ENCODE measurements at places on chromosomes 16 and 17.

DNA sequence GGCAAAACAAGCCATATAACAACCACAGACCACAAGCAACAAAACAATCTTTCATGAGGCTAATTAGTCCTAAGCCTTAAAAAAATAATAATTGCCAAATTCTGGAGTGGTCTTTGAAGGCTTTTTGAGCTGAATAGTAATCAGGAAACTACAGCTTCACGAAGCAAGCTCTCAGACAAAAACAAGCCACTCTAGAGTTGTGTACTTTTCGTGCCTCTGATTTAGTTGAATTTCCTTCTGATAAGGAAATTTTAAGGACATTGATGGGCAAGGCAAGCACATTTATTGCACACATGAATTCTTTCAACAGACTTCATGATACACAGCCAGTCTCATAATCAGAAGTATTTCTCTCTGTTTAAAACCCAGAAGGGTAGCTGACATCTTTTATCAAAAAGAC lies 130.8 kb upstream of the IRX3 start:
- no peak for DNase-seq

DNA sequence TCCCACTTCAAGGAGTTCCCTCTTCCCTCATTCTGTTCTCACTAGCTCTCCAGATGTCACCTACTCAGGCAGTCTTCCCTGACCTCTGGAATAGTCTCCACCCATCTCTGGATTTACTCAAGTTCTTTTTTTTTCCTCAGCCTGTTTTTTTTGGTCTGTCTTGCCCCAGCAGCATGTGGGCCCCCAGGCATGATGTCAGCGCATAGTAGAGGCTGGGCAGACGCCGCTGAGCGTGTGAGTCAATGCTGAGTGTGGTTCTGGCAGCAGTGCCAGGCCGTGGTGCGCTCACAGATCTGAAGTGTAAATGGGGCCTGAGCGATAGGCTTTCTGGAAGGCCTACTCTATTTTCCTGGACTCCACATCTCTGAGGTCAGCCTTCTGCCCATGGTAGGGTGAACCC lies 2.7 kb upstream of the KCNJ18 start:
- DNase-seq = no peak

- no peak for DNase-seq
Observed at GRCh38 chr16:6709736-6710135, 622.9 kb upstream of the RBFOX1 start.

GRCh38 chr17:72560303-72561247 lies 439.8 kb downstream of the SOX9 start:
- DNase-seq = no peak

DNA sequence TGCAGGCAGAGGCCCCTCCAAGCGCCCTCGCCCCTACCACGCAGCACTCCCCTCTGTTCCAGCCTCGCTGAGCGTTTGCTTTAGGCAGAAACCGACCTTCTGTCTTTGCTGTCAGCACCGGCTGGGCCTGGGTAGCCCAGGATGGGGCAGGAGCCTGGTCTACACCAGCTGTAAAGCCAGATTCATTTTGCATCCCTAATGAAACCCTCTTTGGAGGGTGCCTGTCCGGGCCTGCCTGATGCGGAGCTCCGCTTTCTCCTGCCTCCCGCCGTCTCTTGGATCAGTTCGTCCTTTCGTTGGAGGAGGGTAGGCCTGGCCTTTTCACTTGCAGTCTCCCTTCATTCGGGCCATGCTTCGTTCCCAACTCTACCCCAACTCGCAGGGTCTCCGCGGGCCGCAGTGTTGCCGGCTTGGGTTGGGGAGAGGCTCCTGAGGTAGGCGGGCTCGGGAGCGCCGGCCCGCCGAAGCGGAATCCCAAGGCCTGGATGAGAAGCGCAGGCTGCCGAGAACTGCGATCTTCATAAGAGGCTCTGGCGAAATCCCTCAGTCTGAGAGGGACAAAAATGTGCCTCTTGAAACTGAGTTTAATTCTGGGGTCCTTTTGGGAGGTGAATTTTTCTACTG lies 4.8 kb upstream of the HOXB8 start:
- no peak for DNase-seq

GRCh38 chr17:55278173-55278961 lies 13.6 kb downstream of the HLF start:
- DNase-seq = no peak

DNA sequence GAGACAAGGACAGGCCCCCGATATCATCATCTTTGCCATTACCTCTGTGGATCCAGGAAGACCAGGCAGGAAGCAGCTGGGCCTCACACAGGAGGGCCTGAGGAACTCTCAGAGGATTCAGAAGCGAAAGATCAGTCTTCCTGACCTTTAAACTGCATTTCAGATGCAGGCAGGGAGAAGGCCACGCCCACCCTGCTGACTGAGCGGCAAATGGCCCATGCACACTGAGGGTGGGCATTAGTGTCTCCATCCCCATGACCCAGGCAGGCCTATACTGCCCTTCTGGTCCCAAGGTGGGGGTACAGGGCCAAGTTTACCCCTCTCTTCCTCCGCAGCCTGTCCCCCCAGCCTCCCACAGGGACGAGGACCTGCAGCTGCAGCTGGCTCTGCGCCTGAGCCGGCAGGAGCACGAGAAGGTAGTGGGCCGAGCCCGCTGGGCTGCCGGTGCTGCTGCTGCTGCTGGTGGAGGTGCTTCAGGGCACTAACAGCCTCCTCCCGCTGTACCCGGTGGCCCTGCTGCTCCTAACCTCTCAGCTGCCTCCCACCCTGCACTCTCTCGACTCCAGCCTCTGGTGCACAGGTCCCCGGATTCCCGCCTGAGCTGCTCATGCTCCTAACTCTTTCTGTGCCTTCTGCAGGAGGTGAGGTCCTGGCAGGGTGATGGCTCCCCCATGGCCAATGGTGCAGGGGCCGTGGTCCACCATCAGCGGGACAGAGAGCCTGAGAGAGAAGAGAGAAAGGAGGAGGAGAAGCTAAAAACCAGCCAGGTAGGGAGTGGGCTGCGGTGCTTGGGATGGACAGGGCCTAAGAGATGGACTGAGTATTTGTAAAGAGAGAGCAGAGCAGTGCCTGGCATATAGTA lies 6.2 kb downstream of the EPN3 start:
- DNase-seq = no peak

DNA sequence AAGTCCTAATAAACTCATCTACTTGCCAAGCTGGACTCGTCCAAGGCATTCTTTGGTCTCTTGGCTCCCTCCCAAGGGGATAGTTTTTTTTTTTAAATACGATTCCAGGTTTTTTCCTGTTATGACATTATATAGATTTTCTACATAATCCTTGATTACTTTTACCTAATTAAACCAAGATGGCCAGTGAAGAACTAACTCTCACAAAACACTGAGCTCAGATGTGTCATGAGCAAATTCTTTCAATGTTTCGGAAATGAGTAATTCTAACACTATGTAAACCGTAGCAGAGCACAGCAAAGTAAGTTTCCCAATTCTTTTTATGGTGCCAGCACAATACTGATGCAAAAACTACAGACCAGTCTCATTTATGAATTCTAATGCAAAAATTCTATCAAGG lies 1.8 kb downstream of the ZNF23 start:
- no peak for DNase-seq

DNA sequence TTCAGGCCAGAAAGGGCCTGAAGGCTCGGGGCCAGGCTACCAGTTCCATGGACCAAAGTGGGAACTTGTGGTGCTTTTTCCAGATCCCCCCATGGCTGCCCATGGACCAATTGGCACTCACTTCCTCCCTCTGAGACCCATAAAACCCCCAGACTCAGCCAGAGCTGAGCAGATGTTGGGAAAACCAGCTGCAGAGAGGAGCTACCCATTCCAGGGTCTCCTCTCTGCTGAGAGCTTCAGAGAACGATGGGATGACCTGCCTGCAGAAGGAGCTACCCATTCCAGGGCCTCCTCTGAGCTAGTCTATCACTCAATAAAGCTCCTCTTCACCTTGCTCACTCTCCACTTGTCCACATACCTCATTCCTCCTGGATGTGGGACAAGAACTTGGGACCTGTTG lies 52.2 kb upstream of the MED9 start:
- DNase-seq = no peak

- DNase-seq = no peak
Observed at GRCh38 chr16:52874042-52874441, 178.7 kb downstream of the CHD9NB start.

- DNase-seq = no peak
Observed at GRCh38 chr17:45334701-45335677, 18.2 kb upstream of the MAP3K14 start.
